Regular cardiac myocyte (primary cell): ENCODE measurements at places on chromosomes 3 and 15. TPM values are rescaled to one million over a fixed set of nuclear protein-coding genes. Genes with fewer than 3 reads are reported as not detected.

Gene GOLGA6L9
- 0.77 and 1.7 TPM in 2 replicates for total RNA-seq

Gene TM4SF1
- 657 and 1,042 TPM in 2 replicates for total RNA-seq

Gene ARHGEF26
- 1.1 and 4.0 TPM in 2 replicates for total RNA-seq

Gene FAM3D
- total RNA-seq = not detected in 2 replicates

Gene CTDSPL
- 24.5 and 29.9 TPM in 2 replicates for total RNA-seq

Gene RNU6-1
- total RNA-seq = not detected in 2 replicates
